Gastrocnemius medialis (tissue), 4 donors: ENCODE measurements at places on chromosomes 2 and 18. TPM values are rescaled to one million over a fixed set of nuclear protein-coding genes. Genes with fewer than 3 reads are reported as not detected.
A peak's percentile ranks its signal among the peaks of the same experiment; 100 is the strongest.

Gene ARHGEF4
- total RNA-seq: 14.8 TPM

GRCh38 chr2:111912547-111912946 is 14.1 kb downstream of the MERTK start:
- no peaks in the 10 kb centered on the region for H3K27me3 ChIP-seq
- no peaks in the 10 kb centered on the region for H3K4me1 ChIP-seq
- H3K4me3 ChIP-seq: no peak overlapping the region
- H3K36me3 ChIP-seq: no peaks in the 10 kb centered on the region
- H3K27ac ChIP-seq: no peak overlapping the region

Gene DAW1
- not detected for total RNA-seq

Gene SYT4
- total RNA-seq: not detected

Gene C1QL2
- not detected for total RNA-seq

Gene TMEM178A
- not detected for total RNA-seq

Gene LONRF2
- 5.0 TPM for total RNA-seq

DNA sequence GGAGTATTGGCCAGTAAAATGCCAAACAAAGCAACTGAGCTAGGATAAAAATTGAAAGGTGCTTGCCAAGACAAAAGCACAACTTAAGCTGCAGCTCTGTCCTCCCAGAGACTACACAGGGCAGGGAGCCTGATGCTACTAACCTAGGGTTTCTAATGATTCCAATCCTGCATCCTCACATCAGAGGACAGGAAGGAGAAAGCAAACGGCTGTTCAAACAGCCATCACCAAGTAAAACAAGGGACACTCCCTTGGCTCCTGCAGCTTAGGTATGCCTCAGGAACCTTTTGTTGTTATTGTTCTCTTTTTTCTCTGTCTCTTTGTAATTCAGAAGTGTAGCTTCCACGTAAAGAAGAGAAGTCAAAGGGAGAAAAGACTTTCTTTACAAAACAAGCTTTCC is 99.5 kb downstream of the TCF4 start:
- no peak for DNase-seq
- peak overlapping the region; percentile 14 for H3K27ac ChIP-seq
- peaks cover 86% of the 10 kb centered on the region for H3K4me1 ChIP-seq

Gene UGT1A5
- not detected for total RNA-seq

DNA sequence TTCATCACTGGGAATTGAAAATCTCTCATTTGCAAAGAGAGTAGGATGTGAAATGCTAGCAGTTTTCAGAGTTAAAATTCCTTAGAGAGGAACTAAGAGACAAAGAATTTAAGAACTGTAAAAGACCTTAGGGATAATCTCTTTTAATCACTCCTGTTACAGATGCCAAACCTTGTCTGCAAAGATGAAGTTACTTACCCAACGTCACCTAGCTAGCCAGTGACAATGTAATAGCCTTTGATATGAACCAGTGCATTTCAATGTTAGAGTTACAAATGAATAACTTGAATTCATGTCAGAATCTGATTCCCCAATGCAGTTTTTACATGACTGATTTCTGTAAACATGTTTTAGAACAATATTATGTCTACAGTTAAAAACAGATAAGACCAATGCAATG is 190.1 kb downstream of the LRP1B start:
- no peaks in the 10 kb centered on the region for H3K36me3 ChIP-seq
- H3K27ac ChIP-seq: no peak overlapping the region
- no peaks in the 10 kb centered on the region for H3K27me3 ChIP-seq
- no peak overlapping the region for H3K4me3 ChIP-seq

DNA sequence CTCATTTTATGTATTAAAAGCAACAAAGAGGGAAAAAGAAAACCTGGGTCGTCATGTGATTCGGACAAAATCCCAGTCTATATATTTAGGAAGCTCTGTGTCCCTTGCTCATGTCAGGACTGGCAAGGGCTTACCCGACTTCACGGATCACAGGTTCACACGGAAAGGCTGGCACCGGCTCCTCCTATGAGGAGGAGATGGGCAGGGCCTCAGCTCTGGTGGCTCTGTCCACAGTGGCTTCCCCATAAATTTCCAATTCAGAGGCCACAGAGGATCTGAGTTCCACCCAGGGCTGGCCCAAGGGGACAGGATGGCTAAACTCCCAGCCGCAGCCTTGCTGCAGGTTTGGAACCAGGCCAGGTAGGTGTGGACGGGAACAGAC is 186.8 kb downstream of the BCL2 start:
- H3K27me3 ChIP-seq: no peaks in the 10 kb centered on the region
- H3K36me3 ChIP-seq: no peaks in the 10 kb centered on the region
- DNase-seq: peak; percentile 29
- H3K4me3 ChIP-seq: no peak overlapping the region

Gene DSG2
- total RNA-seq: 1.7 TPM

GRCh38 chr2:42658306-42658705 is 89.9 kb downstream of the MTA3 start:
- H3K27me3 ChIP-seq: no peaks in the 10 kb centered on the region
- H3K4me1 ChIP-seq: no peaks in the 10 kb centered on the region
- H3K4me3 ChIP-seq: no peak overlapping the region
- no peak for DNase-seq
- no peak overlapping the region for H3K27ac ChIP-seq

GRCh38 chr2:10238396-10238795 is 64.3 kb upstream of the HPCAL1 start:
- DNase-seq: no peak
- no peaks in the 10 kb centered on the region for H3K27me3 ChIP-seq
- H3K36me3 ChIP-seq: no peaks in the 10 kb centered on the region
- no peaks in the 10 kb centered on the region for H3K4me1 ChIP-seq

Gene GALR1
- not detected for total RNA-seq

DNA sequence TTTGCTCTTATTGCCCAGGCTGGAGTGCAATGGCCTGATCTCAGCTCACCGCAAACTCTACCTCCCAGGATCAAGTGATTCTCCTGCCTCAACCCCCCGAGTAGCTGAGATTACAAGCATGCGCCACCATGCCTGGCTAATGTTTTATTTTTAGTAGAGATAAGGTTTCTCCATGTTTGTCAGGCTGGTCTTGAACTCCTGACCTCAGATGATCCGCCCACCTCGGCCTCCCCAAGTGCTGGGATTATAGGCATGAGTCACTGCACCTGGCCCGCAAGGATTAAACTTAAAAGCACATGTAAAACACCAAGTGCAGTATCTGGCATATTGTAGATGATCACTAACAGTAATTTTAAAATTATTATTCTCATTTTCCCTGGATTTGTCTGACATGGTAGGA is 72.9 kb downstream of the C1QL2 start:
- H3K27ac ChIP-seq: no peak overlapping the region
- no peaks in the 10 kb centered on the region for H3K36me3 ChIP-seq
- no peak for DNase-seq
- H3K4me1 ChIP-seq: no peaks in the 10 kb centered on the region
- no peaks in the 10 kb centered on the region for H3K27me3 ChIP-seq
- no peak overlapping the region for H3K4me3 ChIP-seq

DNA sequence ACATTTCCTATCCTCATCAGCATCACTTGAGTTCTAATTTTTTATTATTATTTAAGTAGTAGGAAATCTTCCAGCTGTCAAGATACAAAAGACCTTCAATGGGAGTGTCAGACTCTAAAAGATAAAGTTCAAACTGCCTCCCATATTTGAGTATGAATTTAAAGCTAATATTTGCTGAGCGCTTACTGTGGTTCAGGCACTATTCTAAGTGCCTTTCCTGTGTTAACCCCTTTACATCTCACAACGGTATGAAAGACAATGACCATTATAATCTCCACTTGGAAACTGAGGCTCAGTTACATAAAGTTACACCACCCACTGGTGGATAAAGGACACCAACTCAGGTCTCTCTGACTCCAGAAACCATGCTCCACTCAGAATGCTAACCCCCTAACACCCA is 39.9 kb downstream of the RAB6C start:
- H3K27me3 ChIP-seq: no peaks in the 10 kb centered on the region
- H3K27ac ChIP-seq: no peak overlapping the region
- no peak overlapping the region for H3K4me3 ChIP-seq
- H3K4me1 ChIP-seq: no peaks in the 10 kb centered on the region
- DNase-seq: no peak
- H3K36me3 ChIP-seq: no peaks in the 10 kb centered on the region

Gene EML6
- 42.5 TPM for total RNA-seq
